ENCODE measurements at places on chromosomes 1 and 21.

GRCh38 chr1:56064705-56065104, 514.7 kb downstream of the PLPP3 start:
- no peaks in the 10 kb centered on the region for H3K36me3 ChIP-seq
- no peak overlapping the region for H3K4me3 ChIP-seq
- DNase-seq, result no peak
- no peaks in the 10 kb centered on the region for H3K4me1 ChIP-seq
- no peak overlapping the region for H3K27ac ChIP-seq
- H3K27me3 ChIP-seq, result no peaks in the 10 kb centered on the region

DNA sequence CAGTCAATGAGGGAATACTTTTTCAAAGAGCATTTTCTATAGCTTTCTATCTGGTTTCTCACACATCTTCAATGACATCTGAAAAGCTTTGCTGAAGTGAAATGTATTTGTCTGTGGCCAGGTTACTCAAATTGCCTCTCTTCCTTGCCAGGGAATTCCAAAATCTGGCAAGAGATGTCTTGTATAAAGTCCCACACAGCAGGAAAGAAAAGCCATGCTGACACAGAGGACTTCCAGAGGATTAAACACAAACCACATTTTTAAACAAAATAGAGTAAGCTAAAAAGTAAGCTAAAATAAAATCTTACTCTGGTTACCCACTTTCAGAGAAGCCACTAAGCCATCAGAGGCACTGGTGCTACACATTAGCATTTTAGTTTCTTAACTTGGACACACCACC, 93.1 kb upstream of the BCAR3 start:
- no peak for DNase-seq
- no peaks in the 10 kb centered on the region for H3K4me1 ChIP-seq
- no peaks in the 10 kb centered on the region for H3K36me3 ChIP-seq
- H3K4me3 ChIP-seq, result no peak overlapping the region
- no peak overlapping the region for H3K27ac ChIP-seq

GRCh38 chr1:229907884-229908638, 159.0 kb upstream of the GALNT2 start:
- no peaks in the 10 kb centered on the region for H3K27me3 ChIP-seq
- no peak overlapping the region for H3K27ac ChIP-seq
- H3K36me3 ChIP-seq, result no peaks in the 10 kb centered on the region
- no peak for DNase-seq

- H3K4me1 ChIP-seq, result peaks cover 89% of the 10 kb centered on the region
- no peak for DNase-seq
- no peak overlapping the region for H3K4me3 ChIP-seq
- no peaks in the 10 kb centered on the region for H3K27me3 ChIP-seq
- H3K27ac ChIP-seq, result no peak overlapping the region
- peaks cover 6% of the 10 kb centered on the region for H3K36me3 ChIP-seq
Measured at GRCh38 chr1:156495401-156496140, 5.0 kb downstream of the MEF2D start.

DNA sequence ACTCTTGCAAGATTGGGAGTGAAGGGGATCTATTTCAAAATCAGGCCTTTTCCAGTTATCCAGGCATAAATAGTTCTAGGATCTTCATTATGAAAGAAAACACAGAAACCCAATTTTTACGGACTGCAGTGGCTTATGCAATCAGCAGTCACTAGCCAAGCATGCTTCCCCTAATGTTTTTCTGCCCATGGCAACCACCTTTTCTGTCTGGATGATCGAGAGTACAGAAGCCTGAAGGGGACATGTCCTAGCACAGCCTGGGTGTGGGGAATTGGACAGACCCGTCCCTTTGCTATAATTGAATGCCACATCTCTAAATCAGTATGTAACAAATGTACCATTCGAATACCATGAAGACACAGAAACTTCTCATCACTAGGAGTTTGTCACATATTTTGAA, 29.8 kb upstream of the NCAM2 start:
- H3K27me3 ChIP-seq, result no peaks in the 10 kb centered on the region
- no peaks in the 10 kb centered on the region for H3K36me3 ChIP-seq
- DNase-seq, result no peak
- H3K4me1 ChIP-seq, result no peaks in the 10 kb centered on the region

DNA sequence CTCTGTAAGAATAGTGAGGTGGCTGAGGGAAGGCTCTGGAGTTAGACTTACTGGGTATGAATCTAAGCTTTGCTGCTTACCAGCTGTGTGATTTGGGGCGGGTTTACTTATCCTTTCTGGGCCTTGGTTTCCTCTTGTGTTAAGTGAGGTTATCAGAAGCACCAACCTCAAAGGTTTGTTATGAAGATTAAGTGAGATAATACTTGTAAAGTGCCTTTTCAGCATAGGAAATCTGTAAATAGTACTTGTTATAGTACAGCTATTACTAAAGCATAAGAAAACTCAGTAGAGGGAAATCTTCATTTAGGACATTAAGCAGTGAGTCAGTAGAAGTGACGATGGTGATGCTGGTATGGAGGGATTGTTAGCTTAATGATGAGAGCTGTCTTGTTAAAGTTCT, 12.1 kb downstream of the HHAT start:
- no peaks in the 10 kb centered on the region for H3K36me3 ChIP-seq
- no peak for DNase-seq
- H3K4me3 ChIP-seq, result no peak overlapping the region
- peaks cover 34% of the 10 kb centered on the region for H3K4me1 ChIP-seq
- no peaks in the 10 kb centered on the region for H3K27me3 ChIP-seq
- no peak overlapping the region for H3K27ac ChIP-seq

- H3K27me3 ChIP-seq, result no peaks in the 10 kb centered on the region
- H3K4me1 ChIP-seq, result no peaks in the 10 kb centered on the region
- H3K4me3 ChIP-seq, result no peak overlapping the region
- H3K36me3 ChIP-seq, result no peaks in the 10 kb centered on the region
- no peak overlapping the region for H3K27ac ChIP-seq
Measured at GRCh38 chr1:166167572-166167925, 748 bp upstream of the FAM78B start.

- H3K27me3 ChIP-seq, result peaks cover 14% of the 10 kb centered on the region
- H3K4me1 ChIP-seq, result peaks cover 43% of the 10 kb centered on the region
- no peak overlapping the region for H3K27ac ChIP-seq
- DNase-seq, result no peak
Measured at GRCh38 chr1:26364956-26365355, 7.6 kb downstream of the ZNF683 start.

- no peaks in the 10 kb centered on the region for H3K27me3 ChIP-seq
- no peaks in the 10 kb centered on the region for H3K36me3 ChIP-seq
- H3K4me3 ChIP-seq, result no peak overlapping the region
- no peak overlapping the region for H3K27ac ChIP-seq
- DNase-seq, result peak; percentile 29
Measured at GRCh38 chr1:243325305-243325890, 69.6 kb downstream of the SDCCAG8 start.

- H3K27ac ChIP-seq, result no peak overlapping the region
- no peak overlapping the region for H3K4me3 ChIP-seq
- DNase-seq, result no peak
- H3K4me1 ChIP-seq, result no peaks in the 10 kb centered on the region
- no peaks in the 10 kb centered on the region for H3K36me3 ChIP-seq
Measured at GRCh38 chr1:22978299-22978698, 5.6 kb upstream of the LACTBL1 start.

DNA sequence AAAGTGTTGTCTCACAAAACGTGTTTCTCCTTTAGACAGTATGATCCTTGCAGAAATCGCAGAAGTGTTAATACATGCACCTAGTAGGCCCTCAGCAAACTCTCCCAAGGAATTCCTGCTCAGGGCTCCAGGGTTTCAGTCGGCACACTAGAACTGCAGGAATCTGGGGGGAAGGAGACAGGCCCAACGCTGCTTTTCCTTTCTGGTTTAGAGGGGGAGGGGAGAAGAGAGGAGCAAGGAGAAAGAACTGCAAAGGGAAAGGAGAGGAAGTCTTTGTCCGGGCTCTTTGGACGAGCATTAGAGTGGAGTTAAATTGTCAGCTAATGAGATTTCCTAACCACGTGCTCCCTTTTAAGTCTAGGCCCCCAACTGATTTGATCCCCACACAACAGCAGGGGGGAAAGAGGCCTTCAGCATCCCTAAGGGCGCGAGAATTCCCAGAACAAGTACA, 103.7 kb upstream of the SOD1 start:
- H3K4me3 ChIP-seq, result no peak overlapping the region
- H3K27me3 ChIP-seq, result peaks cover 9% of the 10 kb centered on the region
- H3K36me3 ChIP-seq, result no peaks in the 10 kb centered on the region
- peaks cover 8% of the 10 kb centered on the region for H3K4me1 ChIP-seq

DNA sequence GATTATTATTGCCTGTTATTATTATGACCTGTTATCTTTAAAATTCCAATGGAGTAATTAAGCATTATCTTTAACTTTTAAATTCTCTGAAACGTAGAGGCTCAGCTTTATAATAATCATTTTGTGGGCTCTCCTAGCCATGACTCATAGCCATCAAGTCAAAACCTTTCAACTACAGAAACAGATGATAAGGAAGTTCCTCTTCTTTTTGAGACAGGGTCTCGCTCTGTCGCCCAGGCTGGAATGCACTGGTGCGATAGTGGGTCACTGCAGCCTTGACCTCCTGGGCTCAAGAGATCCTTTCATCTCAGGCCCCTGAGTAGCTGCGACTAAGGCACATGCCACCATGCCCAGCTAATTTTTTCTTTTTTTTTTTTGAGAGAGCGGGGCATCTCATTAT, 43.5 kb downstream of the CHML start:
- no peaks in the 10 kb centered on the region for H3K4me1 ChIP-seq
- H3K36me3 ChIP-seq, result no peaks in the 10 kb centered on the region
- no peak overlapping the region for H3K4me3 ChIP-seq
- H3K27ac ChIP-seq, result no peak overlapping the region

DNA sequence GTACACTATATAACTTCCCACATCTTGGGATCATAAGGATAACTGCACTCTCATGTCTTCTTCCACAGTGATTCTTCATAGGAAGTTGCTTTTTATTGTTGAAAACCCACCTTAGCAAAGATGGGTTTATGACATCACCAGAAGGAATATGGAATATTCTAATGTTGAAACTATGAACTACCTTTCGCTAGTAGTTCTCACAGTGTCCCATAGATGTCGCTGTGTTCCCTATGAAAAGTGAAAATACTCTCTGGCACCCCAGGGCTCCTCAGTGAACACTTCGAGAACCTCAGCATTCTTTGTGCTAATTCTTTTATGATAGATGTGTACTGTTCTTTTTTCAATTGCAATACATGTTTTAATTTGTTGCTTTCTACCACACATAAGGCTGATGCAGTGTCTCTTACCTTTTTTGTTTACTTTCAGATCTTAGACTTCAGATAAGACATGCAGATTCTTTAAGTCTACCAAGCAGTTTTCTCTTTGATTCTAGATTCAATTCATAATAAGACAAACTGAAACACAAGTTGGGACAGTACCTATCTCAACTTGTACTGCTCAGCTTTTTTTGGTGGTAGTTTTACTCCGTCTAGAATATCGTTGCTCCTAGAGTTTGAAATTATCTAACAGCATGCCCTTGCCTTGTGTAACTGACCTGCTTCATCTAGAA, 90.8 kb downstream of the GTF2B start:
- H3K36me3 ChIP-seq, result no peaks in the 10 kb centered on the region
- no peaks in the 10 kb centered on the region for H3K4me1 ChIP-seq
- no peak overlapping the region for H3K4me3 ChIP-seq
- DNase-seq, result peak; percentile 27
- no peak overlapping the region for H3K27ac ChIP-seq

GRCh38 chr1:15027515-15027986, 126.0 kb upstream of the TMEM51 start:
- H3K27ac ChIP-seq, result no peak overlapping the region
- DNase-seq, result no peak
- no peak overlapping the region for H3K4me3 ChIP-seq
- H3K4me1 ChIP-seq, result no peaks in the 10 kb centered on the region
- no peaks in the 10 kb centered on the region for H3K36me3 ChIP-seq

GRCh38 chr21:26652854-26653253, 79.8 kb upstream of the CYYR1 start:
- H3K4me3 ChIP-seq, result no peak overlapping the region
- H3K4me1 ChIP-seq, result no peaks in the 10 kb centered on the region
- no peaks in the 10 kb centered on the region for H3K36me3 ChIP-seq
- DNase-seq, result no peak

DNA sequence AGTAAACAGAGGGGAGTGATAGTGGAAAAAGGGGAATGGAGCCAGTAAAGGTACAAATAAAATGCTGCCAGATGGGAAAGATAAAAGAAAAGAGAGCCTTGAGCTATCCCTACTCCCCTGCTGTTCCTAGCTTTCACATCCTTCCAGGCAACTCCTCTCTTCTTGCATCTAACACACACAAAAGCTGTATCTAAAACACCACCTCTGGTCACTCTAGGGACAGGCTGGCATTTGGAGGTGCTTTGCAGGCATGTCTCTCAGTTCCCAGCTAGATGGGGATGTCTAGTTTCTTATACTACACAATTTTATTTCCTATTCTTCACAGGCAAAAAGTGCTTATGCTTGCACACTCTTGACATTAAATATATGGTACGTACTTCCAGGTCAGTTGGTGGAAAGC, 185.1 kb upstream of the ST6GALNAC5 start:
- no peaks in the 10 kb centered on the region for H3K36me3 ChIP-seq
- H3K4me1 ChIP-seq, result no peaks in the 10 kb centered on the region
- H3K4me3 ChIP-seq, result no peak overlapping the region

- DNase-seq, result no peak
- H3K36me3 ChIP-seq, result no peaks in the 10 kb centered on the region
- H3K4me3 ChIP-seq, result no peak overlapping the region
- H3K4me1 ChIP-seq, result no peaks in the 10 kb centered on the region
- H3K27ac ChIP-seq, result no peak overlapping the region
Measured at GRCh38 chr1:22915816-22916470, 56.7 kb downstream of the LACTBL1 start.

GRCh38 chr1:6174621-6175410, 5.3 kb downstream of the CHD5 start:
- no peaks in the 10 kb centered on the region for H3K4me1 ChIP-seq
- H3K4me3 ChIP-seq, result no peak overlapping the region
- no peak overlapping the region for H3K27ac ChIP-seq
- H3K27me3 ChIP-seq, result peaks cover 13% of the 10 kb centered on the region
- no peaks in the 10 kb centered on the region for H3K36me3 ChIP-seq

DNA sequence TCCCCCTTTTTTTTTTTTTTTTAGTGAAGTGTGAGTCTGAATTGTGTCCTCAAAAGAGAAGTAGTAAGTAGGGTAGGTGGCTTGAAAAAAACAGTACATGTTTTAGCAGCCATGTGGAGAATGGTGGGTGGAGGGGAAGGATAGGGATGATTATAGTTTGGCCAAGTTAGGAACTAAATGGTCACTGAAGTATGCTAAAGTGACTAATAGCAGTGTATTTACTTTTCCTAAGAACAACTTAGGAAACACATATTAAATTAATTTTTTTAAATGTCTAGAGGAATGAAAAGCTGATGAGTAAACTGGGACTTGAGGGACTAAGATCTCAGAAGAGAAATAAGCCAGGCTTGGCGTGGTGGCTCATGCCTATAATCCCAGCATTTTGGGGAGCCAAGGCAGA, 55.5 kb downstream of the PLA2G4A start:
- no peaks in the 10 kb centered on the region for H3K36me3 ChIP-seq
- no peak overlapping the region for H3K4me3 ChIP-seq
- no peaks in the 10 kb centered on the region for H3K27me3 ChIP-seq
- no peak for DNase-seq

GRCh38 chr1:146021622-146022402, at the start of gene HJV:
Gene HJV (minus strand): TSS chr1:146021735. CDS start chr1:146020231, 1,504 bp downstream.
- no peak within 1 kb of the TSS for H3K4me3 ChIP-seq
- peaks cover 8% of the 10 kb centered on the region for H3K4me1 ChIP-seq
- no peaks in the 10 kb centered on the region for H3K36me3 ChIP-seq
- DNase-seq, result no peak
- H3K27me3 ChIP-seq, result peaks cover 31% of the 10 kb centered on the region

Data from CD8-positive, alpha-beta memory T cell (primary cell).